ENCODE measurements at places on chromosomes 12 and 14. TPM values are rescaled to one million over a fixed set of nuclear protein-coding genes. Genes with fewer than 3 reads are reported as not detected.

The TMEM121 gene
- 5.9 TPM for total RNA-seq

The PZP gene
- total RNA-seq, result 0.11 TPM

The HRK gene
- total RNA-seq, result not detected

The BDKRB2 gene
- total RNA-seq, result under 0.01 TPM

The LRRC10 gene
- total RNA-seq, result not detected

The PRKD1 gene
- 4.1 TPM for total RNA-seq

The SLC39A5 gene
- total RNA-seq, result not detected

The KRT85 gene
- not detected for total RNA-seq

The ENTPD5 gene
- total RNA-seq, result 8.8 TPM

The ANO6 gene
- total RNA-seq, result 72.8 TPM

The FAM181A gene
- total RNA-seq, result not detected

The CLEC6A gene
- not detected for total RNA-seq

The FLRT2 gene
- total RNA-seq, result 100 TPM

The PCED1B gene
- total RNA-seq, result 0.22 TPM

The SRRM4 gene
- not detected for total RNA-seq

The EPS8 gene
- total RNA-seq, result 14.7 TPM

The PLEKHG7 gene
- not detected for total RNA-seq

The LPAR5 gene
- total RNA-seq, result under 0.01 TPM

The KIF5A gene
- not detected for total RNA-seq

The ITGA5 gene
- total RNA-seq, result 294 TPM

The SLCO1A2 gene
- not detected for total RNA-seq

The LRTM2 gene
- total RNA-seq, result not detected

The VRTN gene
- total RNA-seq, result not detected

The FGF23 gene
- not detected for total RNA-seq

The CCT2 gene
- total RNA-seq, result 156 TPM

The DENND5B gene
- total RNA-seq, result 8.5 TPM

The IL31 gene
- total RNA-seq, result not detected

The TCTN1 gene
- total RNA-seq, result 7.6 TPM

The UTP20 gene
- total RNA-seq, result 21.0 TPM

The POTEG gene
- total RNA-seq, result not detected

The POLE2 gene
- total RNA-seq, result 4.2 TPM

The TMEM63C gene
- total RNA-seq, result 0.86 TPM

The OAS2 gene
- total RNA-seq, result 0.95 TPM

The SLC38A4 gene
- 5.1 TPM for total RNA-seq

The ZNF84 gene
- total RNA-seq, result 17.0 TPM

The PMEL gene
- total RNA-seq, result 0.60 TPM

Measured in dermis lymphatic vessel endothelial cell (primary cell).